ENCODE measurements at places on chromosomes 16 and 17.
A peak's percentile ranks its signal among the peaks of the same experiment; 100 is the strongest.

DNA sequence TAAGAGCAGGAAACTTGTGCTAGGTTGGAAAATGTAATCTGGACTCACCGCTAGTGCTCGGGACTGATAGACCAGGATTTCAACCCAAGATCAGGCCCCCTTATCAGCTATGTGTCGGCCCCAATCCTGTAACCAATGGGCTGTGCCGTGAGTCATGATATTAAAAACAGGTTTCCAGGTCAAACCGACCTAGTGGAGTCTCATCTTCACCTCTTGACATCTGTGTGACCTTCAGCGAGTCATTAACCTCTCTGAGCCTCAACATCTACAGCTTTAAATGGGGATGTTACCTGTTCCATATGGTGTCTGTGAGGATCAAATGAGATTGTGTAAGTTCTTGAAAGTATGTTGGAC, 512 bp downstream of the PMM2 start:
- no peak for DNase-seq

DNA sequence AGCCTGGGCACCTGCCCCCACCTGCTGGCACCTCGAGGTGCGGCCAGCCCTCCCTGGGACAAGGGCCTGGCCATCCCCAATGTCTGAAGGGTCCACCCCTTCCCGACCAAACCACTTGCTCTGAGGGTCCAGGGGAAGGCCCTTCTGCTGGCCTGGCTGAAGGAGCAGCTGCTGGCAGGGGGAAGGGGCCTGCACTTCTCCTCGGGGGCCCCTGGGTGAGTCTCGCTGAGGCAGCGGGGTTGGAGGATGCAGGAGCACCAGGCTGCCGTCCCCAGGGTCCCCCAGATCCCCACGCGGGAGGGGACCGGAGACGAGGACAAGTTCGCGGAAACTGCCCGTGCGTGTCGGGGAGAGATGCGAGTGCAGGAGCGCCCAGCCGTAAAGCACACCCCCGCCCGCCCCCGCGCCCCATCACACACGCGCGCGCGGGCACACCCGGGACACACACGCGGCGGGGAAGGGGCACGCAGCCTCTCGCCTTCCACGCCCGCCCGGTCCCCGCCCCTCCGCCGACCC, 725 bp upstream of the CACNA1H start:
- no peak for DNase-seq

- no peak for DNase-seq
Observed at GRCh38 chr16:62177351-62178203, 141.3 kb upstream of the CDH8 start.

GRCh38 chr17:21679256-21680146, 12.8 kb upstream of the KCNJ18 start:
- no peak for DNase-seq

- no peak for DNase-seq
Observed at GRCh38 chr16:47026947-47027346, 53.5 kb upstream of the DNAJA2 start.

DNA sequence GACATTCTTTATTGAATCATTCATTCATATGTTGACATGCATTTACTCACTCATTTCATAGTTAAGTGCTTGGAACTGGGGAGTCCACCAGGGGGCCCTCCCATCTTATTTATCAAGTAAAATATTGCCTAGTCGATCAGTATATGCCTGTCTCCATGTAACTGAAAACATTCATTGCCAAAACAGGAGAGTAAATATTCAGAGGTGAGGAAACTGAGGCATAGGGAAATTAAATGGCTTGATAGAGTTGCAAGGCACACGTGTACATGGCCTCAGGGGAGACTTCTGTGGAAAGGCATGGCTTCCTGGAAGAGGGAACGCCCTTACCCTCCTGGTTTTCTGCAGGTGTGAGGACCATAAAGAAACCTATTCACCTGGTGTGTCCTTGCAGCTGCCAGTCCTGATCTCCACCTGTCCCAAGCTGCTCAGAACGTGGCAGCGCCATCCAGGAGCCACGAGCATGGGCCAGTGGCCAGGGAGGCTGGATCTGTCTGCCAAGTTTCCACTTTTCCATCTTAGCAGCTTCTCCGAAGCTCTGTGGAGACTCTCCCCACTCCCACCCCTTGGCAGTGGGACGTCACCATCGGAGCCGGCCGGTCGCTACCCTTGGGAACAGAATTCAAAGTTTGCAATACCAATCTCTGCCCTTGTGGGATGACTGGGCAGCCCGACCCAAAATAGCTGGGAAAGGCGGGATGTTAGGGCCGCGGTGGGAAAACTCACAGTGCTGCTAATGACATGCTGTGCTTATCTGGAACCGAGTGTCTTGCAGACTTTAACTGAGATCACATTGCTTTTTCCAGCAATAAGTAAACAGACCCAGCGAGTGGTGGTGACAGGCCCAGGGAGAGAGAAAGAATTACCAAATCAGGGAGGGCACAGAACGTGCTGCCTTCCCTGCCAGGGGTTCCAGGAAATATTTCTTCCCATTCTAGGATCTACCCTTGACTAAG, 4.1 kb upstream of the C1QTNF1 start:
- DNase-seq: peak; percentile 59

GRCh38 chr17:30796016-30796415, 28.5 kb downstream of the CRLF3 start:
- no peak for DNase-seq

- no peak for DNase-seq
Observed at GRCh38 chr16:85615014-85615851, 2.1 kb downstream of the GSE1 start.
